Osteoblast (primary cell): ENCODE measurements at places on chromosomes 11 and 22. TPM values are rescaled to one million over a fixed set of nuclear protein-coding genes. Genes with fewer than 3 reads are reported as not detected.

- H3K27me3 ChIP-seq, result no peaks in the 10 kb centered on the region
- H3K4me3 ChIP-seq, result peak within 1 kb of the TSS; percentile 91
- peaks cover 31% of the 10 kb centered on the region for H3K4me1 ChIP-seq
- no peaks in the 10 kb centered on the region for H3K36me3 ChIP-seq
- peak within 1 kb of the TSS; percentile 63 for H3K27ac ChIP-seq
Observed at GRCh38 chr22:30606455-30607299, at the start of gene TCN2. Gene TCN2 (plus strand): TSS chr22:30607174. CDS start chr22:30607332, 158 bp downstream.

Gene PLEKHA7
- 0.29 and 1.1 TPM in 2 replicates for total RNA-seq

Gene FXYD6
- total RNA-seq, result not detected in 2 replicates

GRCh38 chr22:27937453-27937852 is 18.4 kb upstream of the PITPNB start:
- no peaks in the 10 kb centered on the region for H3K36me3 ChIP-seq
- no peak overlapping the region for H3K27ac ChIP-seq
- H3K4me1 ChIP-seq, result no peaks in the 10 kb centered on the region
- H3K27me3 ChIP-seq, result no peaks in the 10 kb centered on the region

Gene HTR3A
- not detected in 2 replicates for total RNA-seq

Gene SLC29A2
- total RNA-seq, result under 0.01 and 0.29 TPM in 2 replicates

- H3K27me3 ChIP-seq, result peaks cover 26% of the 10 kb centered on the region
- no peaks in the 10 kb centered on the region for H3K36me3 ChIP-seq
- peaks cover 10% of the 10 kb centered on the region for H3K4me1 ChIP-seq
- no peak overlapping the region for H3K27ac ChIP-seq
- DNase-seq, result peak; percentile 97
Observed at GRCh38 chr22:41919357-41920224, 4.7 kb upstream of the SHISA8 start.

- H3K4me3 ChIP-seq, result peak overlapping the region; percentile 35
- H3K27ac ChIP-seq, result no peak overlapping the region
- H3K36me3 ChIP-seq, result no peaks in the 10 kb centered on the region
- DNase-seq, result peak; percentile 85
- H3K27me3 ChIP-seq, result peaks cover 70% of the 10 kb centered on the region
Observed at GRCh38 chr22:38461057-38461413, 6.0 kb upstream of the KCNJ4 start.

DNA sequence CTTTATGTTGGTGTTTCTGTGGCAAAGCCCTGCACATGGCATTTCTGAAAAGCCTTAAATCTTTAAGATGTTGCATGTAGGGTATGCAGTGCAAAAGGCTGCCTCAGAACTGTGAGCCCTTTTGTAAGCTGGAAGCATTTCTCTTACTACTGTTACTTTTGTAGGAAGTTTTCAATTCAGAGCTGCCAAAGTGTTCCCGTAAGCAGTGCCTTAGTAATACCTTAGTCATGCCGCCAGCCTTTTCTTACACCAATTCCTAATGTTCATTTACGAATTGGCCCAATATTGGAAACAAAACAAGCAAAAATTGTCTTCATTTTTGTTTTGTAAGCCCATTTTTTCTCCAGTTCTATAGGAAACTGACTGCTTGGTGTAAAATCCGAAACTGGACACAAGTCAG is 67.4 kb upstream of the RASSF10 start:
- H3K27ac ChIP-seq, result no peak overlapping the region
- no peak overlapping the region for H3K4me3 ChIP-seq
- peaks cover 61% of the 10 kb centered on the region for H3K36me3 ChIP-seq
- no peaks in the 10 kb centered on the region for H3K4me1 ChIP-seq

- DNase-seq, result peak; percentile 90
- H3K36me3 ChIP-seq, result peaks cover 3% of the 10 kb centered on the region
- no peak within 1 kb of the TSS for H3K27ac ChIP-seq
- no peak within 1 kb of the TSS for H3K4me3 ChIP-seq
Observed at GRCh38 chr11:57751676-57752253, at the start of gene BTBD18. Gene BTBD18 (minus strand): TSS chr11:57751819. CDS start chr11:57751188, 631 bp downstream.

DNA sequence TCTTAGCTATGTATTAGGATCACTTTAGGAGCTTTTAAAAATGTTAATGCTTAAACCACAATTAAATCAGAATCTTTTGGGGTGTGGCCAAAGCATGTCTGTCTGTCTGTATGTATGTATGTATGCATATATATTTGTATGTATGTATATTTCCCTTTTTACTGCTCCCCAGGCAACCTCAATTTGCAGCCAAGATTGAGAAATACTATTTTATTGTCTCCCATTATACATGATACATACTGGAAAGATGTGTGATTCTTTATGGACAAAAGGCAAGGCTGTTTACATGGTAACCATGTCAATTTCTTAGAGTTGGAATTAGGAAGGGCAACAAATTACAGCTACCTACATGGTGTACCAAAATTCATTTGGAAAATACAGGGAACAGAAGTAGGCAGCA is 783.6 kb downstream of the ETS1 start:
- H3K27me3 ChIP-seq, result no peaks in the 10 kb centered on the region
- H3K27ac ChIP-seq, result no peak overlapping the region
- no peaks in the 10 kb centered on the region for H3K36me3 ChIP-seq
- H3K4me3 ChIP-seq, result no peak overlapping the region
- no peaks in the 10 kb centered on the region for H3K4me1 ChIP-seq

GRCh38 chr22:48951836-48952235 is 875.8 kb downstream of the BRD1 start:
- no peaks in the 10 kb centered on the region for H3K4me1 ChIP-seq
- no peaks in the 10 kb centered on the region for H3K36me3 ChIP-seq
- H3K27ac ChIP-seq, result no peak overlapping the region
- no peak overlapping the region for H3K4me3 ChIP-seq
- no peaks in the 10 kb centered on the region for H3K27me3 ChIP-seq

Gene CBLIF
- not detected in 2 replicates for total RNA-seq

Gene TKFC
- total RNA-seq, result 21.8 and 30.0 TPM in 2 replicates

- no peaks in the 10 kb centered on the region for H3K27me3 ChIP-seq
- peak overlapping the region; percentile 82 for H3K4me3 ChIP-seq
- H3K36me3 ChIP-seq, result no peaks in the 10 kb centered on the region
- H3K27ac ChIP-seq, result peak overlapping the region; percentile 77
- peaks cover 25% of the 10 kb centered on the region for H3K4me1 ChIP-seq
Observed at GRCh38 chr11:118437208-118438125, 1.2 kb downstream of the KMT2A start.

Gene VPS11
- total RNA-seq, result 35.1 and 37.1 TPM in 2 replicates

Gene ARVCF
- total RNA-seq, result 19.7 and 27.1 TPM in 2 replicates

Gene GRM5
- total RNA-seq, result not detected in 2 replicates

DNA sequence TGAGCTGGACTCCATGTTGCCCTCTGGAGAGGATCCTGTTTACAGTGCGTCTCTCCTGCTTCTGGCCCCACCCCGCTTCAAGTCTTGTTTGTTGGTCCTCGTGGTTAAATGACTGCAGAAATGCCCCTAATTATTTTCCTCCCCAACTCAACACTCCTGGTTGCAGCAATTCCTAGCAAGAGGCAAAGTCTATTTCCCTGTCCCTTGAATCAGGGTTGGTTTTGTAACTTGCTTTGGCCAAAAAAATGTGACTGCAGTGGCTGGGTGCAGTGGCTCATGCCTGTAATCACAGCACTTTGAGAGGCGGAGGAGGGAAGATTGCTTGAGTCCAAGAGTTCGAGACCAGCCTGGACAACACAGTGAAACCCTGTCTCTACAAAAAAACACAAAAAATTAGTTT is 41.0 kb upstream of the FGF3 start:
- peaks cover 14% of the 10 kb centered on the region for H3K27me3 ChIP-seq
- DNase-seq, result no peak
- H3K27ac ChIP-seq, result no peak overlapping the region
- no peaks in the 10 kb centered on the region for H3K4me1 ChIP-seq

DNA sequence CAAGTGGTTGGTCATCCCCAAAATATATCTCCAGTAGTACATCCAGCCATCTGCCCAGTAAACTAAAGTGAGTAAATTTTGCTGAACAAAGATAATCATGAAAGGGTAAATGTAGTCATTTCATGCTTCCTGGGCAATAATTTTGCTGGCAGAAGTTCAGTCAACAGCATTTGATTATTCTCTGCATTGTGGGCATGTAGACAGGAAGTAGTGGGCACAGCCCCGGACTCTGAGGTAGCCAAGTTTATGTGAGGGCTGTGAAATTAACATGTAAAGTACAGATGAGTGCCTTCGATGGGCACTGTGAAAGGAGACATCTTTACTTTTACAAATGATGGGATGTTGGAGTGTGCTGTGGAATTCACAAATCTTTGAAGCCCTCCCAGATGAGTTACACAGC is 312.2 kb upstream of the MTNR1B start:
- H3K27ac ChIP-seq, result no peak overlapping the region
- no peaks in the 10 kb centered on the region for H3K4me1 ChIP-seq
- H3K36me3 ChIP-seq, result no peaks in the 10 kb centered on the region
- no peak overlapping the region for H3K4me3 ChIP-seq
- H3K27me3 ChIP-seq, result no peaks in the 10 kb centered on the region
- no peak for DNase-seq

- H3K4me3 ChIP-seq, result no peak overlapping the region
- peaks cover 28% of the 10 kb centered on the region for H3K27me3 ChIP-seq
- H3K27ac ChIP-seq, result no peak overlapping the region
- no peaks in the 10 kb centered on the region for H3K4me1 ChIP-seq
- H3K36me3 ChIP-seq, result no peaks in the 10 kb centered on the region
Observed at GRCh38 chr11:123405123-123405592, 24.9 kb upstream of the GRAMD1B start.

- no peak for DNase-seq
- H3K4me3 ChIP-seq, result no peak overlapping the region
- H3K27me3 ChIP-seq, result no peaks in the 10 kb centered on the region
- H3K36me3 ChIP-seq, result peaks cover 3% of the 10 kb centered on the region
- H3K4me1 ChIP-seq, result peaks cover 29% of the 10 kb centered on the region
Observed at GRCh38 chr22:45312856-45313255, 3.1 kb downstream of the FAM118A start.

- DNase-seq, result no peak
- H3K36me3 ChIP-seq, result no peaks in the 10 kb centered on the region
- no peaks in the 10 kb centered on the region for H3K27me3 ChIP-seq
- H3K4me1 ChIP-seq, result peaks cover 36% of the 10 kb centered on the region
Observed at GRCh38 chr11:26844963-26845362, 123.1 kb upstream of the SLC5A12 start.

DNA sequence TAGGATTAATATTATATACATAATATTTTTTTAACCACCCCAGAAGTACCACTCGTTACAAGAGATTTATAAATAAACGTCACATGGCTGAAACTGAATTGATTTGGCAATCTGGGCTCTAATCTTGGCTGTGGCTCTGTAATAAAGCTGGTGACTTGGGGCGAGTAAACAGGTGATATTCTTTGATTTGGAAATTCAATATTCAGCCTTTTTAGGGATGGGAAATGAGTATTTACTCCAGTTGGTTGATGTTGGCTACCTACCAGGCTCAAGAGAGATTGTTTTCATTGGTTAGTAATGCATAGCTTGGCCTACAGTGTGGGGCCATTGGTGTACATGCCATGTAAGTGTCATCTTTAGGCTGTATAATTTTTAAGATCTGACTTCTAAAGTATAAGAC is 117.7 kb upstream of the SORL1-AS1 start:
- H3K4me1 ChIP-seq, result no peaks in the 10 kb centered on the region
- no peak overlapping the region for H3K4me3 ChIP-seq
- no peak for DNase-seq
- no peak overlapping the region for H3K27ac ChIP-seq
- no peaks in the 10 kb centered on the region for H3K36me3 ChIP-seq

DNA sequence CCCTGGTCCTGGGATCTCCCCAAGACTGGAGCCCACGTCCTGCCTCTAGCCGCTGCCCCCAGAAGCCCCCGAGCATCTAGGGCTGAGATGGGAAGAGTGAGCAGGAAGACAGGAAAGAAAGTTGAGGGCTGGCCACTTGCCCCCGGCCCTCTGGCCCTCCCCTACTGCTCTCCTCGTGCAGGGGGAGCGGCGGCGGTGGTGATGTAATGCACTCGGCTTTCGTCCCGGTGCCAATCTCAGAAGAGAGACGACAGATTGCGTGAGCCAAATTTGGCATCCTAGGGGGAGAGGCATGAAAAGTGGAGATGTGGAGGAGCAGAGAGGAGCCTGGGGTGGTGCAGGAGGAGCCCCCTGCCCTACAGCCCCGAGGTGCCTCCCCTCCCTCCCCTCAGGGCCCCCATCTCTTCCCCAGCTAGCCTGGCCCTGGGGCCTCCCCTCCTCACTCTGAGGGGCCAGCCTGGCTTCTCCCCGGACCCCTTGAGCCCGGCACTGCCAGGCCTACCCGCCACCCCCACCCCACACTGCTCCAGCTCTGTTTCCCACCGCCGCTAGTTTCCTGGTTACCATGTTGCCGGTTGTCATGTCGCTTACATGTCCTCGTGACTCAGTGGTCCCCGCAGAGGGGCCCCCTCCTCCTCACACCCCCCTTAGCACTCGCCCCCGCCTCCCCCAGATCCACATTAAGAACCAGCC is 2.5 kb downstream of the KCNJ4 start:
- H3K36me3 ChIP-seq, result no peaks in the 10 kb centered on the region
- H3K4me1 ChIP-seq, result no peaks in the 10 kb centered on the region
- H3K27ac ChIP-seq, result no peak overlapping the region
- DNase-seq, result peak; percentile 98
- no peak overlapping the region for H3K4me3 ChIP-seq
- peaks cover 70% of the 10 kb centered on the region for H3K27me3 ChIP-seq

- H3K27ac ChIP-seq, result no peak overlapping the region
- no peaks in the 10 kb centered on the region for H3K27me3 ChIP-seq
- peaks cover 14% of the 10 kb centered on the region for H3K4me1 ChIP-seq
- H3K4me3 ChIP-seq, result no peak overlapping the region
- peaks cover 42% of the 10 kb centered on the region for H3K36me3 ChIP-seq
- no peak for DNase-seq
Observed at GRCh38 chr22:39428597-39429071, 28.2 kb upstream of the MGAT3 start.

DNA sequence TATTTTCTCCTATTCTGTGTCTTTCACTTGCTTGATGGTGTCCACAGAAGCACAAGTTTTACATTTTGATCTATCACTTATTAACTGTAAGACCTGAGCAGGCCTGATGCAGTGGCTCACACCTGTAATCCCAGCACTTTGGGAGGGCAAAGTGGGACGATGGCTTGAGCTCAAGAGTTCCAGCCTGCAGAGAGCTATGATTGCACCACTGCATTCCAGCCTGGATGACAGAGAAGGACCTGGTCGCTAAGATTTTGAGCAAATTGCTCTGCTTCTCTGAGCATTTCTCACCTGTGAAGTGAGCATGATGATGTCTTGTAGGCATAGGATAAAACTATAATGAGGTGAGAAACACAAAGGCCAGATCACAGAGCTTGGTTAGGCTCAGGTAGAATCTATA is 6.7 kb downstream of the CCDC87 start:
- H3K27ac ChIP-seq, result no peak overlapping the region
- H3K4me3 ChIP-seq, result no peak overlapping the region
- no peaks in the 10 kb centered on the region for H3K36me3 ChIP-seq
- peaks cover under 1% of the 10 kb centered on the region for H3K4me1 ChIP-seq

Gene OR6T1
- total RNA-seq, result not detected in 2 replicates

Gene MRGPRE
- under 0.01 TPM in 1 of 2 replicates, not detected in the other for total RNA-seq

Gene UFD1
- total RNA-seq, result 53.9 and 56.8 TPM in 2 replicates
